A172 (cell line): ENCODE measurements at places on chromosomes 16 and 17. TPM values are rescaled to one million over a fixed set of nuclear protein-coding genes. Genes with fewer than 3 reads are reported as not detected.

The UMOD gene
- not detected in 2 replicates for total RNA-seq

DNA sequence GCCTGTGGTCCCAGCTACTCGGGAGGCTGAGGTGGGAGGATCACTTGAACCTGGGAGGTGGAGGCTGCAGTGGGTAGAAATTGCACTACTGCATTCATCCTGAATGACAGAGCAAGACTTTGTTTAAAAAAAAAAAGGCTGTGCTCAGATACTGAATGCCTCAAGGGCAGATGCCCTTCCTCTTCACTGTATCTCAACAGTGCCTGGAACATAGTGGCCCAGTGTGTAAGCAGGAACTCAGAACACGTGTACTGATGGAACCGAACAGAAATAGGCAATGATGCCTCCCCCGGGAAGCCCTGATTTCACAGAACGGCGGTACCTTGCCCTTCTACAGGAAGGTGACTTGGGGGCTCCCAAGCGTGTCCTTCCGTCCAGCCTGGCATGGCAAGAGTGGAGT is 46.8 kb downstream of the PLXDC1 start:
- DNase-seq = no peak

GRCh38 chr17:9120471-9120870 is 99.2 kb downstream of the NTN1 start:
- DNase-seq = no peak

DNA sequence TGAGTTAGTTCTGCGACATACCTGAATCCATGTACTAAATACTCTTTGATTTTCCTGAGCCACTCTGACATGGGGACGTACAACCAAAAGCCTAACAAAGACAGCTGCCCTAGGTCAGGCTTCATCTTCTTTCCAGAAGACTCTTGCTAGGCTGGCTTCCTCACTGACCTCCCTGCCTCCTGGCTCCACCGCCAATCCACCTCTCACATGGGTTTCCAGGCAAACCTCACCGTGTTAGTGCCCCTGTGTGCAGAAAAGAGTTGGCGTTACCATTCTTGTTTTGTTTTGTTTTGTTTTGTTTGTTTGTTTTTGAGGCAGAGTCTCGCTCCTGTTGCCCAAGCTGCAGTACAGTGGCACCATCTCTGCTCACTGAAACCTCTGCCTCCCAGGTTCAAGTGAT is 135.3 kb downstream of the WSCD1 start:
- DNase-seq = no peak

GRCh38 chr16:85664580-85665372 is 24.0 kb downstream of the GINS2 start:
- DNase-seq = no peak
